ENCODE measurements at places on chromosomes 2 and 18. TPM values are rescaled to one million over a fixed set of nuclear protein-coding genes. Genes with fewer than 3 reads are reported as not detected.
A peak's percentile ranks its signal among the peaks of the same experiment; 100 is the strongest.

DNA sequence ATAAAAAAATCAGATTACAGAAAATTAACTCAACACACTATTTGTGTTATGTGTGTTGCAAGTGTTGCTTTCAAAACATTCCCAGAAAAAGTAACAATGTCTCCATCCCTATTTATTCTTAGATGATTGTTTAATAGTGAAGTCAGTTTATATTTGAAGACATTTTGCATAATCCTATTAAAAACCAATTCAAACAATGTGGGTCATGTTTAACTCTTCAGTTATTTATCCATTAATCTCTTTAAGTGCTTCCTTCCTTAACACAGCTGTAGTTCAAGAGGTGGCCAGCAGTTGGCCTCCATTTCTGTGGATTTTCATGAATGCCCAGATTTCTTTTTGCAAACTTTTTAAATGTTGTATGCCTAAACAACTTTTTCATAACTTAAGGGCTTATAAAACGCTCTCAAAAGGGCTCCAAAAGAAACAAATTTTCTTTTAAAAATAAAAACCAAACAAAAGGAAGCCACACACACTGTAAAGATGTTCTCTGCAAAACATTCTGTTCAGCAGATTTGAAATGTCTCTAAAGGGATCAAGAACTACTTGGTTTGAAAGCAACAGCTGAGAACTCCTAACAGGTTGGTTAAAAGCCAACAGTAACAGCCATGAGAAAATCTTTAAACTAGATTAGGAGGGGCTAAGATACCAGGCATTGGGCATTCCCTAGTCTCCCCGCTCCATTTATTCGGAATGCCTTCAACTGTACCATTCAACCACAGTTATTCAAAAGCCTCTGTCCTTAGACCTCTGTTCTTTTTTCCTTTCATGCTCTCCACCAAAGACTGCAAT, 71.5 kb downstream of the THADA start:
- DNase-seq, result peak; percentile 72

- DNase-seq, result no peak
Measured at GRCh38 chr18:58455314-58456188, 173.3 kb downstream of the ALPK2 start.

- DNase-seq, result no peak
Measured at GRCh38 chr18:55811925-55812324, 223.9 kb upstream of the TCF4 start.

GRCh38 chr2:43078781-43079755, 147.3 kb downstream of the ZFP36L2 start:
- DNase-seq, result no peak

GRCh38 chr2:70087702-70088597, 673 bp downstream of the PCBP1 start:
- DNase-seq, result peak; percentile 84

- DNase-seq, result no peak
Measured at GRCh38 chr2:29323961-29324360, 208.7 kb downstream of the CLIP4 start.

GRCh38 chr18:35172451-35173035, 68.3 kb upstream of the ZNF397 start:
- no peak for DNase-seq

DNA sequence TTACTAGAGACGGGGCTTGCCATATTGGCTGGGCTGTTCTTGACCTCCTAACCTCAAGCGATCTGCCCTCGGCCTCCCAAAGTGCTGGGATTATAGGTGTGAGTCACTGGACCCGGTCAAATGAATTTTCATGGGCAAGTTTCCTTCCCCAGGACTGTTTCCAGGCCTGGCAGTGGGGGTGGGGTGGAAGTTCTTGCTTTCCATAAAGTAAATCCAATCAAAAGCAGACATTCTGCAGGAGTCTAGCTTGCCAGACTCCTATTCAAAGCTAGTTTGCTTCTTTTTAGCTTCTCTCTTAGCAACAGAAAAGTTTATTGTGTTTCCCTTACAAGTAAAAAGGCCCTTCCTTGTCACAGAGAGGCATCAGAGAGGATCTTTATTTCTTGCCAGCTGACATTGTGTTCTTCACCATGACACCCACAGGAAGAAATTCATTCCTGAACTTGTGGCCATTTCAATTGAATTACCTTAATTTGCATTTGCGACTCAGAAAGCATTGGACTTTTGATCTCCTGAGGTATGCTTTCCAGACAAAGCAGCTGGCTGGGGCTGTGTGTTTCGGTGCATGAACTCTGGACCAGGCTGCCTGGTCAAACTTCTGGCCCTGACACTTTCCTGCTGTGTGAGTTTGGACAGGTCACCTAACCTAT, 37.9 kb downstream of the LYPD1 start:
- DNase-seq, result no peak

GRCh38 chr2:233501198-233502076, 65.1 kb downstream of the USP40 start:
- DNase-seq, result no peak

DNA sequence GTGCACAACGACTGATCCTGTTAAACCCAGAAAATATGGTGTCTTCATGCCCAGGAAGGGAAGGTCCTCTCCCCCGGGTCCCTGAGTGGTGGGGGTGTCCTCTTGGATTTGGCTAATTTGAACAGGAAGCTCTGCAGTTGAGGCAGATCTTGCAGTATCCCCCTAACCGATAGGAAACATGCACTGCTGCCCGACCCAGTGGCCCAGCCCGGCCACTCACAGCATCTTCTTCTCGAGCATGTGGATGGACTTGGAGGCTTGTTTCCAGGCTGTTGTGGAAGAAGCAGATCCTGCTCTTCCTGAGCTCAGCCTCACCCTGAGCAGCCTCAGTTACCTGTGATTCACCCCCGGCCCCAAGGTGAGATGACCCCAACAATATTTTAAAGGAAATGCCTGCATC, 46.4 kb upstream of the ASB1 start:
- no peak for DNase-seq

DNA sequence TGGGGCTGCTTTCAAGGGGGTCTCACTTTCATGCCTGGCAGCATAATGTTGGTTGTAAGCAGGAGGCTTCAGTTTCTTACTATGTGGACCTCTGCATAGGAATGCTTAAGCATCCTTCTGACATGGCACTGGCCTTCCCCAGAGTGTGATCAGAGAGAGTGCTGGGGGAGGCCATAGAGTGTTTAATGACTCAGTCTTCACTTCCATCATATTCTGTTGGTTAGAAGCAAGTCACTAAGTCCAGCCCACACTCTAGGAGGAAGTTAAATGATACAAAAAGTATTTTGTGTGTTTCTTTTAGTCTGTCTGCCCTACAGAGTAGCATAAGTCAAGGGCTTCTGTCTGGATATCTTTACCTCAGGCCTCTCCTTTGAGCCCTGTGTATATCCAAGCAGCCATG, 64.9 kb downstream of the GALNT1 start:
- no peak for DNase-seq

DNA sequence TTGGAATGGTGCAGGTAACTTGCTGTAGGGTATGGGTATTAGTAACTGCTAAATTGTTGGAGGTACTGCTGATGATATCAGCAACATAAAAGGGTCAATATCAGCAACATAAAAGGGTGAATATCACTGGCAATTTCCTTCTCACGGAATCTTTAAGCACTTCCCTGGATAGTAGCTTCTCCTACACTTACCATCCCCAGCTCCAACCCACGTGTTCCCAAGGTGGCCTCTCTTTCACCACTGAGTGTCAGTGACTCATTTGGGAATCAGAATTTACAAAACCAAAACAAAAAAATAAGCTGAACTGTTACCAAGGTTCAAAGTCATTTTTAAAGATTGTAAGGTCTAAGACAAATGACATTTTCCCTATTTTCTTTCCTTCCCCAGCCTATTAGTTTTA, 70.8 kb downstream of the LRP2 start:
- no peak for DNase-seq

GRCh38 chr2:108945969-108946368, 43.1 kb downstream of the EDAR start:
- no peak for DNase-seq

DNA sequence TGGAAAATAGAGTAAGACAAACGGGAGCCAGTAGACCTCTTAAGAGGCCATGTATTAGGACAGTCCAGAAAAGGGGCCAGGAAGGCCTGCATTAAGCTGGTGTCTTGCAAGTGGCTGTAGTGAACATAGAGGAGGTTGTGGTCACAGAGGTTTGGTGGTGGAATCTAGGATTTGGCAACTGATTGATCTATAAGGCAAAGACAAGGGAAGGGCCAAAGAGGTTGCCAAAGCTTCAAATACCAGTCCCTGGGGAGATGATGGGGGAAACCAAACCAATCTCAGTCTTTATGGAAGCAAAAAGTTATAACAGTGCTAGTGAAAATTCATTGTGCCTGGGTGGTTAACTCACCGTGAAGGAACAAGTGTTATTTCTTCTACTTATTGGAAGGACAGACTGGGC, 28.7 kb upstream of the RTN4 start:
- DNase-seq, result no peak

The ALPP gene
- total RNA-seq, result not detected

The SNRNP27 gene
- total RNA-seq, result 79.9 TPM

The NYAP2 gene
- total RNA-seq, result not detected

The REG1B gene
- total RNA-seq, result not detected

The SMYD5 gene
- total RNA-seq, result 7.8 TPM

The DNER gene
- total RNA-seq, result 17.7 TPM

The HOXD12 gene
- 1.3 TPM for total RNA-seq

The MOGAT1 gene
- total RNA-seq, result not detected

The OSR1 gene
- 33.0 TPM for total RNA-seq

The IL1R2 gene
- total RNA-seq, result 10.0 TPM

All from sigmoid colon (tissue), 7 donors.